ENCODE measurements at places on chromosomes 11 and 22.

DNA sequence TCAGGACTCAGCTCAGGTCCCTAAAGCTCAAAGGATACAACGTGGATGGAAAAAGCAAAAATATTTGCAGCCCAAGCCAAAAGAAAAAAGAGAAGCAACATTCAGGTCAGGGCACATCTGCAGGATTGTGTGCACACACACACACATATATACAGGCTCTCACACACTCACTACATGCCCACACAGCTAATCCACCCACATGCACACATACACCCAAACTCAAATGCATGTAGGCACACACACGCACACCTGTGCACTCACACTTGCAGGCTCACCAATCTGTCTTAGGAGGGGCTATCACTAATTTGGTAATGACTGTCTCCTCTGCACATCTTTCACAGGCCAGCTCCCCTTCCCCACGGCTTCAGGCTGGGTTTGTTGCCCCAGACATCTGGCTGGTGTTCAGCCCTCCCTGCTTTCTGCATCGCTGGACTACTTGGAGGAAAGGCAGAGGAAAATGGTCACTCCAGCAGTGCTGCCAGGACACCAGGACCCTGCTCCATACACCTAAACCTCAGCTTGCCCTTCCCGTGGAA is 103.6 kb upstream of the DRD2 start:
- no peak for DNase-seq

DNA sequence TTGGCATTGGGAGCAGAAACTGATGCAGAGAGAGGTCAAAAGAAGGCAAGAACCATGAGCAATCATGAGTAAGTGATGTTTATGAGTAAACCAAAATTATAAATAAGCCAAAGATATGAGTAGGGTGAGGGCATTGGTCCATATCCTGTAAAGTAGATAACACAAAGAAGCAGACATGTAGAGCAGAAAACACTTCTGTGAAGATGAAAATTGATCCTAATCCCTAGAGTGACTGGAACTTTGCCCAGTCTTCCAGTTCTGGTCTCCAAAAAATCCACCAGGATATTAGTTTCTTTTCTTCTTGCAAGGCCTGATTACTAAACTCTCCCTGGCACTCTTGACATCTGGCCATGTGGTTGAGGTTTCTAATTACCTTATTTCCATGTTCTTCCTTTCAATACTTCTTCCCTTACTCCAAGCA is 13.7 kb upstream of the DRD2 start:
- no peak for DNase-seq

- DNase-seq: no peak
Observed at GRCh38 chr11:67315325-67315909, 12.1 kb downstream of the SSH3 start.

DNA sequence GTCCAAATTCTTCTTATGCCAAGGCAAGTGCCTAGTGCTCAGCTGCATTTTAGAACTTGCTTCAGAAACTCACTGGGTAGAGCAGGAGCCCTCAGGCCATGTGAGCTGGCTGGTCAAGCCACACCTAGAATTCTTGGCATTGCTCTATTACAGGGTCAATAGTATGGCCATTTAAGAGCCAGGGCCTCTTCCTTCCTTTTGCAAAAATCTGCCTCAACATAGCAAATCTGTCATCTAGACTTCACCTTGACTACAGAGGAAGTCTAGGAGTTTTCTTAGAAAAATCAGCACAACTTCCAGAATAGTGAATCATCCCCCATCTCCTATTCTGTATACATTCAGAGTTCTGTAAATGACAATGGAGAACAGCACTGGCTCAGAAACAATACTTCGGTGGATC is 112.0 kb upstream of the TTC12 start:
- DNase-seq: no peak

DNA sequence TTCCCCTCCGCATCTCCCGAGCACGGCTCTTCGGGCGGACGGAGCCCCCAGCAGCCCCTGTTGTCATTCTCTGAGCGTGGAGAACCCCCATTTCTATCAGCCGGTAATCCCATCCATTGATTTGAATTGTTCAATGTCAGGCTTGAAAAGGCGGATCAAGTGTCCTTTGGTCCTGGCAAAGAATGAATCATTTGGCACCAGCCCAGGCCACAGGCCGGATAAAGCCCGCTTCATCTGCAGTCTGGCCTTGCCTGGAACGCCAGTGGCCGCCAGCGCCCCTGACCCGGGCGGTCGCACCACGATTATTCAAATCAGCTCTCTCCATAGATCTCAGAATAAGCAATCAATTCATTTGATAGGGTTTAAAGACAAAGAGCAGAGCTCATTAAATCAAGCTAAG is 188.9 kb downstream of the BRD1 start:
- peak; percentile 15 for DNase-seq

- DNase-seq: no peak
Observed at GRCh38 chr11:117545706-117546105, 218.1 kb downstream of the CEP164 start.

DNA sequence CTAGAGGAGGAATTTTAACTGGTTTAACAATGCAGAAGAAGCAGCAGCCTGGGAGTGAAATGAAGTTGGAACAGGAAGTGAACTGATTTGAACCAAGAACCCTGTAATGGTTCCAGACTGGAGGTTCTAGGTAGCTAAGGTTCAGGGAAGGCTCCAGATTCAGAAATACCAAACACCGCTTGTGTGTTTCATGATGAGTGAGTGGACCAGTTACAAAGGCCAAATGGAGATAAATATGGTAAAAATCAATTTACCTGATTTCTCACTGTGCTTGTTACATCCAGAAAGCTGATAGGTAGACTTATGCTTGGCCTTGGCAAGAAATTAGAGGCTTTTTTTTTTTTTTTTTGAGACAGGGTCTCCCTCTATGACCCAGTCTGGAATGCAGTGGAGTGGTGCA is 12.9 kb downstream of the ATG13 start:
- no peak for DNase-seq

DNA sequence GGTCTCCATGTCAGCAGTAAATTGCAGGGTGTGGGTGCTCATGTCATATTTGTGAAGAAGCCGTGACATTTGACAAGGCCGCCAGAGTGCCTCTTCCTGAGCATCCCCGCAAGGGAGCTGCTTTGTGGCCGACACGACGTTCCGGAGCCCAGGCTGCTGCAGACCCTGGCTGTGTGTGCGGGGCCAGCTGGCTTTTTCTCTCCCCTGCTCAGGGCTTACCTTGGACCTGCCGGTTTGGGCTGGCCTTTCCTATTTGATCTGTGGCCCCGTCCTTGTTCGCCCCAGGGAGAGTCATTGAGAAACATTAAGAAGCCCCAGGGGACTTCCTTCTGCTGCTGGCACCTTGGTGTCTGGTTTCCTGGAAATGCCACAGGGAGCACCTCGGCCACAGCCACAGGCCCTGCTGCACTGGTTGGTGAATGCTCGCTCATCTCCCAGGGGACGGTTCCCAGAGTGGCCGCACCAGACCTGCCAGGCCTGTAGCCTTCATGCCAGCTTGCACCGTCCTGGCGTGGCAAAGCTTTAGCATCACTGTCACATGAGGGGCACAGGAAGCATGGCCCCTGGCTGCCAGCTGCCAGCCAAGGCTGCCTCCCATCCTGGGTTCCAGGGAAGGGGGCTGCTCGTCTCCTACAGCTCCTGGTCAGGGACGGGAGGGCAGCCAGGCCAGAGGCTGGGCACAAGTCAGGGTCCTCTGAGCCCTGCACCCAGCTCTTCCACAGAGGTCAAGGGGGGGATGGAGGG is 5.4 kb downstream of the GRK2 start:
- no peak for DNase-seq

DNA sequence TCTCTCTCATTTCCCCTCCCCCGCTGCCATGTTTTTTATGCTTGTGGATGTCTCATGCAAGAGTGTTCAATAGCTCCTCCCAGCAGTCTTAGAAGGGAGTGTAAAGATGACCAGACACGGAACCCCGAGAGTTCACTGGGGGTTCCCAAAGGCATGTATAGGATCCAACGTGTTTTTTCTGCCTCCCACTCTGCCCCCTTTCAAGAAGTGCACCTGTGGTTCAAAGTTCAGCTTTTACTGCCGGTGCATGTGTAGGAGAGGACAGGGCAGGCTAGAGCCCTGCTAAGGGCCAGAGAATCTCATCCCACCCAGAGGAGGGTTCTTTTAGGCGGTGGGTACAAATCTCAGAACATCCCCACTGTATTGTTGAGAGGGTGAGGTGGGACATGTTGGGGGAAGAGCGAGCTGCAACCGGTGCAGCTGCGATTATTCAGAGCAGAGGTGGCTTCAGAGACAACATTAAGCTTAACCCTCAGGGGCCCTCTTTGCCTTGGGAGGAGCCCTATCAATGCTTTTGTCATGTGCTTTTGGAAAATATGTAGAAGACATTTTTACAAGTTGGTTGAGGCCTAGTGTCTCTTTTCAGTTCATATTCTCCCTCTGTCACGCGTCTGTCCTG is 14.5 kb downstream of the MIF start:
- DNase-seq: no peak

DNA sequence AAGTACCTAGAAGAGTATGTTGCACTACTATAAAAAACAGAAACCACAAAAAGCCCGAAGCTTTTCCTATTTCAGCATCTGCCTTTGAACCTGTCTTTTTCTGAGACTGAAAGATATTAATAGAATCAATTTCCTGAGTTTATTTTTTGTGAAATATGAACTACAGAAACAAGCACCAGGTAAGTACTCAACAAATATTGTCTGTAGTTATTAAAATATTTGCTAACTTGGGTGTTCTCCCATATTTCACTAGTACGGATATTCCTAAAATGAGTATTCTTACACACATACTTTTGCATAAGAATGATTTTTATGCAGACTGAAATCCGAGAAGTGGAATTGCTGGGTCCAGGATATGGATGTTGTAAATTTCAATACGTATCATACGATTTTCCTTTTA is 188.0 kb downstream of the OR4C45 start:
- no peak for DNase-seq

DNA sequence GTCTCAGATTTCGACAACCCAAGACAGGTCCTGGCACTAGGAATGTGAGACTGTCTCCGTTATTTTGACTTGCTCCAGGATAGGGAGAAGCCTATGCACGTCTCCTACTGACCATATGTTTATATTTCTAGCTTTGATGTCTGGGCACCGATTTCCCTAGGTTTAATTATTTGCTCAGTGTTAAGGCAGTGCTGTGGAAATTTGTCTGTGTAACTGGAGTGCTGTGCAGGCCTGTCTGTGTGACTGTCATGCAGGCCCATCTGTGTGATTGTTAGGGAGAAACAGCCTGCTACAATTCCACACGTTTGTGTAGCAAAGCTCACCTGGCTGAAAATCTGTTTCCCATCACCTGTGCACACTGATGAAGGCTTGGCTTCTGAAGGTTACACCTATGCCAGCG is 29.6 kb upstream of the HSPA8 start:
- no peak for DNase-seq

- DNase-seq: no peak
Observed at GRCh38 chr11:104934594-104934993, 33.8 kb downstream of the CASP4 start.

DNA sequence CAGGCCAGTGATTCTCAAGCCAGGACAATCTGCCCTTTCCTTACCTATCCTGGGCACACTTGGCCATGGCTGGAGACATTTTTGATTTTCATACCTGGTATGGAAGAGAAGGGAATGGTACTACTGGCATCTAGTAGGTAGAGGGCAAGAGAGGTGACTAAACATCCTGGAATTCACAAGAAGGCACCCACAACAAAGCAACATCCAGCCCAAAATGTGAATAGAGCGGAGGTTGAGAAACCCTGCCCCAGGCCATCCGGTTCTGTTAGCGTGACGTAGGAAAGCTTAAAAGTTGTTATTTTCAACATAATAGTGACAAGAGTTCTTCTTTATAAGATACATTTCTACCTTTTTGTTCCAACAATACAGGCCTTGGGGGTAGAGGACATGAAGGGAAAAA is 114.9 kb upstream of the ALX4 start:
- no peak for DNase-seq

- DNase-seq: no peak
Observed at GRCh38 chr11:116794851-116795250, 3.2 kb upstream of the APOA5 start.

- DNase-seq: no peak
Observed at GRCh38 chr11:121110871-121111724, 10.1 kb downstream of the TECTA start.
